ENCODE measurements at places on chromosomes 12 and 14.

DNA sequence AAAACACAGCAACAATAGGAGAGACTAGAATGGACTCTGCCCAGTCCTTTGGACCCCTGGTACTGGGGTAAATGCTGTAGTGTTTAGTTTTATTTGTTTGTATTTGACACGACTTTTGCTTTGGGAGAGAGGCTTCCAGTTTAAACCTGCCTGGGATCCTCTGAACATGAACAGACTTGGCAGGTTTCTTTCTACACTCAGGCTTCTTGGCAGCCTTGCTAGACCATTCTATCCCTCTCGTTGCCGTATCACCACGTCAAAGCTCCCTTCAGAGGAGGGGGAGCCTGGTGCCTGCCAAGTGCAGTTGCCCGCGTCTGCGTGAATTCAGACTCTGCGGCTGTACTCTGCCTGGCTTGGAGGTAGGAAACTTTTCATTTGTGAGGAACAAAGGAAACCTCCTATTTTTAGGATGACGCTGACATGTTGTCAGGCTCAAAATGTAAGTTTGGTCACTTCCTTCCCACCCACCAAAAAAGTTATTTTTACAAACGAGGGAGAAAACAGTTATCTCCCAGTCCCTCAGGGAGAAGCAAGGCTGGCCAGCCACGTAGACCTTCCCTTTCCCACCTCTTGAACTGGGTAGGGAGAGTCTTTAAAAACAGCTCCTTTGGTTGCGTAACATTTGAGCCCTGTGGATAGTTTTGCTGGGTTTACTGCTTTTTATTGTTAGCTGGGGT, 25.9 kb downstream of the CD9 start:
- peak; percentile 91 for DNase-seq

- no peak for DNase-seq
Measured at GRCh38 chr12:53500142-53500775, 824 bp upstream of the TARBP2 start.

DNA sequence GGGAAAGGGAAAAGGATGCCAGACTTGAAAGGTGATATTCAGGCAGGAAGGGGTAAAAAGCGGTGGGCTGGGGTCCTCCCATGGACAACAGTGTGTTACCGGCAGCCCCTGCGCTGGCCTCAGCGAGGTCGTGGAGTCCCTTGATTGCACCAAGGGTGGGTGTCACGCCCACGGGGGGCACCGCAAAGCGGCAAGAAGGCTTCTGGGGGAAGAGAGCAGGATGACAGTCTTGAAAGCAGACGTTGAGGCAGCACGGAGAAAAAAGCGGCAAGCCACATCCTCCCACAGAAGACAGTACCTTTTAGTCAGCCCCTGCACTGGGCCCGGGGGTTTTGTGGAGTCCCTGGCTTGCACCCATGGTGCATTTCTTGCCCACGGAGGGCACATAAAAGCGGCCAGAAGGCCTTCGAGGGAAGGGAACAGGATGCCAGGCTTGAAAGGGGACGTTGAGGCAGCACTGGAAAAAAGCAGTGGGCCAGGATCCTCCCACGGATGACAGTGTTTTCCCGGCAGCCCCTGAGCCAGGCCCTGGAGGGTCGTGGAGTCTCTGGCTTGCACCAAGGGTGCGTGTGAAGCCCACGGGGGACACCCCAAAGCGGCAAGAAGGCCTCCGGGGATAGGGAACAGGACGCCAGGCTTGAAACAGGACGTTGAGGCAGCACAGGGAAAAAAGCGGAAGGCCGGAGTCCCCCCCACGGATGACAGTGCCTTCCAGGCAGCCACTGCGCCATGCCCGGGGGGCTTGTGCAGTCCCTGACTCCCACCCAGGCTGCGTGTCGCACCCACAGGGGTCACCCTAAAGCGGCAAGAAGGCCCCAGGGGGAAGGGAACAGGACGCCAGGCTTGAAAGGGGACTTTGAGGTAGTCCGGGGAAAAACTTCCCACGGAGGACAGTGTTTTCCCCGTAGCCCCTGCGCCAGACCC, 162.2 kb upstream of the ALG10B start:
- no peak for DNase-seq

- no peak for DNase-seq
Measured at GRCh38 chr14:56580221-56580711, 668 bp downstream of the TMEM260 start.

DNA sequence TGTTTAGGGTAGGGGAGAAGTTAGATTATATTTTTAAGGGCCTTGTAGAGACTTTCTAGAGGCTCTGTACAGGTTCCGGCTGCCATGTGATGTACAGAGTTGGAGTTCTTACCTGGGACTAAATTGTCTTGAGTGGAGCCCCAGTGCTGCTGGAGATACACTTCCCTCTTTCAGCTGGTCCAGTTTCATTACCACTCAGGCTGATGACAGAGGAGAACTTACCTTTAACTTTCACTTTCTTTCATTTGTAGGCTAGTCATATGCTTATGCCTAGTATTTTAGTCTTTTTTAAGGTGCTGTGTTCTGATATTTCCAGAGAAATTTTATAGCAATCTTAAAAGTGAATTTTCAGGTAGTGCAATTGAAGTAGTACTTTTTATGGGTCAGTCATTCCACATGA, 117.3 kb downstream of the ERC1 start:
- no peak for DNase-seq

DNA sequence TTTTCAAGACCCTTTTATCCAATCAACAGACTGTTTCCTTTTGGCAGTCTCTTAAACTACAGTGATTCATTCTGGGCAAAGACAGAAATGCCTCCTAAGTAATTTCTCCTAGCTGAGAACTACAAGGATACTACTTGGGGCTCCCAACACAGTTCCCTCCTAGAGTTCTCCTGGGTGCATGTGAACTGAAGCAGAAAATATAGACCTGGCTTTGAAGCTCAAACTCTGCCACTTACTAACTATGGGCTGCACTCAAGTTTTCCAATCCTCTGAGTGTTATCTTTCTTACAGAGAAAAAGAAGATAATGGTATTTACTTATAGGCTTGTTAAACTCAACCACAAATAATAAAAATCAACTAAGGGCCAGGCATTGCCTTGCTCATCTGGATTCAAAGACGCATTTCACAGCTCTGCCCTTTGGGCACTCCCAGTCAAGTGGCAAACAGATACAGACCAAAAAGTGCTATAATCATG, 97.6 kb downstream of the EFCAB11 start:
- DNase-seq, result peak; percentile 21

DNA sequence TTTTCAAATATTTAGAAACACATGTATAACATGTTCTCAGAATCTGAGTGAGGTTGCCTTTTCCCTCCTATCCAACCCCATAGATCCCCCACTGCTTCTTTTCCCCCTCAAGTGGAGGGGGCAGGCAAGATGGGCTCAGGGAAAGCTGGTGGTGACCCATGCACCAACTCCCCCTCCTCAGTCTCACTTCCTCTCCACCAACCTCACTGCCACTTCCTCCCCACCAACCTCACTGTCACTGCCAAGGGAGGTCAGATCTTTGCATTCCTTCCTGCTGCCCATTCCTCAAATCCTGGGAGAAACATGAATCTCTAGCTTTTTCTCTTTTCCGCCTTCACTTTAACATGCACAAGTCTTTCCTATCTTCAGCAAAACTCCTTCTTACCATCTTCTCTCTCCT, 48.7 kb downstream of the SPTB start:
- no peak for DNase-seq

DNA sequence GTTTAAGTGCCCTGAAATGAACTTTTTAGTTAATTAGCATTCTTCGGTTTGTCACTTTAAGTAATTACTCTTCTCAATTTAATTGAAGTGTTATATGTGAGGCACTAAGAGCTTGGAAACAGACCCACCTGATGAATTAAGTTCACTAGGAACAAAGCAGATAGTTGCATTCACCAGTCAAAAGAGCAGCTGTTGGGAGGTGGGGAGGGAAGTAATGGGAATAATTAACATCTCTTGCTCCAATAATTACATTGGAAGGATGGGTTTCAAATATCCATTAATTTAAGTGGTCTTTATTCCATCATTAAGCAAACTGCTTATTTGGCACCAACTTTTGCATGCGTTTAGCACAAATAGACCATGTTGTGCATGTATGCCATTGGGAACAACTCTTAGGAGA, 667.2 kb downstream of the GALC start:
- DNase-seq, result no peak

DNA sequence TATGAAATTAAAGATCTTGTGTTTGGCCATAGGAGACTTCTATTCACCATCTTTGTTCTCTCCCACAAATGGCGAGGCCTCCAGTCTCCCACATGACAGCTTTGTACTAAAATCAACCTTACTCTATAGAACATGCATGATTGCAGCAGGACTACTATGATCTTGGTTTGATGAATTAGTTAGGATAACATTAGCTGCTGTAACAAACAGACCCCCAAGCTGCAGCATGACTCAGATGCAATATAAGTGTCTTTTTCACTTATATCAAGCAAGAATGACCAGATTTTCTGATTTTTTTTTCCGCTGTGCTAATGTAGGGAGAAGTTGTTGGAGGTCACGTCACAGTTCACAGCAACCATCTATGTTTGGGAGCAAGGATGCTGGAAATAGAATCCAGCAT, 10.8 kb upstream of the OAS3 start:
- DNase-seq, result no peak

DNA sequence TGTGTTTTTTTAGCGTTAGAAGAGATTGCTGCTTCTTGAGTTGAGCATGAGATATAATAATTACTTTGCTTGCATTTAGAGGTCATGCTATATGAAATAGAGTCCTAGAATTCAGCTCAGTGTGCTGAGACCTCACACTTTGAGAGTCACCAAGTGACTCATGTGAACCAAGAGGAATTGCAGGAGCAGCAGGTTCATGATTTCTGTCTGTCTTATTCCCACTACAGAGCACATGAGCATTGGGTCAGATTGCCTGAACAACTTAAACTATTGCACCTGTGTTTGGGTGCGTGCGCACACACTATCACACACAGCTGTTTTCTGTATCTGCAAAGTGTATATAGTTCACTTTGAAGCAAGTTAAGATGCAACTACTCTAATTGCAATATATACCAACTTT, 109.3 kb downstream of the FGD4 start:
- no peak for DNase-seq

DNA sequence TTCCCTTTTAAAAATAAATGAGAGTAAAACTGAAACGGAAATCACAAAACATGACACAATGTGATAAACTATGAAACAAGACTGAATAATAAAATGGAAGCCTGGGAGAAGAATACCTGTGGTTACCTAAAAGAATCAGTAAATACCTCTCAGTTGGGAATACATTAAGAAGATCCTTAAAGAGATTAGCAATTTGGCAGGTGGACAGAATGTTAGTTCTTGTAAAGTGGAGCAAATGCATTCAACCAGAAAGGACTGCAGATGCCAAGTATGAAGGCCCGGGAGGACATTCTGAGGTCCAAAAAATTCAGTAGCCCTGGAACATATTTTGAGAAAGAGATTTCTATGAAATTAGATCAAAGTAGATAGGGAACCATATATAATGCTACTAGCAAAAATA, 861.3 kb upstream of the SEL1L start:
- DNase-seq, result no peak
